ENCODE measurements at places on chromosomes 5 and 9. TPM values are rescaled to one million over a fixed set of nuclear protein-coding genes. Genes with fewer than 3 reads are reported as not detected.

DNA sequence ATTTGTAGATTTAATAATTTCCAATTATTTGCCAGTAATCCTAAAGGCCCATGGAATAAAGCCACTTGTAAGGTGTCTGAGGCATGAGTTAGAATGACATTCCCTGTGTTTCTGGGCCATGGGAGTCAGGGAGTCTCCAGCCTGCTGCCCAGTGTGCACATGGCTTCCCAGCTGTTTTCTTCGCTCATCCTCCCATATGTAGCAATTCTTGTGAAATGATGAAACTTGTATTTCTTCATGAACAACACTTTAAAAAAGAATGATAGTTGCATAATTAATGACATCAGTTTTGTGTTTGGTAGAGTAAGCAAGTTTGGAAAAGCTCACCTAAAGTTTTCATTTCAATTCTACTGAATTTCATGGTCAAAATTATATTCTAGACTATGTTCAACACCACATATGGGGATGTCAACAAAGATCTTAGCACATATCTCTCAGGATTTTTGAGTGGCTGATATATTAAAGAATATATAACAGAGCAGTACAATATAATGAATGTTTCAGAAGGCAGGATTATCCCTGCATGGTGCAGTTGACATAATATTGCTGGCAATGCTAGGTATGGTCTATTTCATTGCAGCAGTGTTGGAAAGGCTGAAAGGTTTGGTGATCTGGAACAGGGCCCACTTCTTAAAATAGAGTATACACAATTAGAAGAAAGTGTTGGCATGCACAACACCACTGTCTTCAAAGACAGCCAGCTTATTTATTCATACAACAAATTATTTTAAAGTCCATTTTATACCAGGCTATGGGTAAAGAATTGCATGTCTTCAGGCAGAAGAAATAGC is 44.7 kb downstream of the GRIN3A start:
- H3K27ac ChIP-seq, result no peak overlapping the region
- no peaks in the 10 kb centered on the region for H3K36me3 ChIP-seq
- H3K27me3 ChIP-seq, result no peaks in the 10 kb centered on the region
- H3K4me1 ChIP-seq, result peaks cover 24% of the 10 kb centered on the region
- no peak overlapping the region for H3K4me3 ChIP-seq

GRCh38 chr5:107653685-107654084 is 17.1 kb downstream of the EFNA5 start:
- H3K27ac ChIP-seq, result no peak overlapping the region
- H3K27me3 ChIP-seq, result no peaks in the 10 kb centered on the region
- H3K4me3 ChIP-seq, result no peak overlapping the region
- peaks cover 73% of the 10 kb centered on the region for H3K4me1 ChIP-seq
- no peaks in the 10 kb centered on the region for H3K36me3 ChIP-seq
- no peak for DNase-seq

GRCh38 chr5:154945695-154946301 is 4.9 kb downstream of the MRPL22 start:
- H3K36me3 ChIP-seq, result peaks cover 7% of the 10 kb centered on the region
- DNase-seq, result no peak
- H3K27ac ChIP-seq, result no peak overlapping the region

DNA sequence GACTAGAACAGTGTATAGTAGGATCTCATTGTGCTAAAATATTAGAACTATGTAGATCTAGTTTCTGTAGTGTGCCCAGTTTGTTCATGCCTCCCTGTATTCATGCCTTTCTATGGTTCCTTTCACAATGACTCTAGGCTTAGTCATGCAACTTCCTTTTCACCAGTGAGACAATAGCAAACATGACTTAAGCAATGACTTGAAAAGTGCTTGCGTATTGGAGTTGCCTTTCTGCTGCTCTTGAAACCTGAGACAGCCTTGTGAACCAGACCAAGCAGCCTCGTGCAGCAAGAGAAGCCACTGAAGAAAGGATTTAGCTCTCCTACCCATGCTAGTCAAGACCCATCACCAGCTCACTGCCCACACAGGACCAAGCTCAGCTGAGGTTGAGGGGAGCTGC is 294.5 kb upstream of the TAS2R1 start:
- no peaks in the 10 kb centered on the region for H3K4me1 ChIP-seq
- no peak for DNase-seq
- H3K36me3 ChIP-seq, result no peaks in the 10 kb centered on the region
- no peak overlapping the region for H3K4me3 ChIP-seq
- no peak overlapping the region for H3K27ac ChIP-seq

DNA sequence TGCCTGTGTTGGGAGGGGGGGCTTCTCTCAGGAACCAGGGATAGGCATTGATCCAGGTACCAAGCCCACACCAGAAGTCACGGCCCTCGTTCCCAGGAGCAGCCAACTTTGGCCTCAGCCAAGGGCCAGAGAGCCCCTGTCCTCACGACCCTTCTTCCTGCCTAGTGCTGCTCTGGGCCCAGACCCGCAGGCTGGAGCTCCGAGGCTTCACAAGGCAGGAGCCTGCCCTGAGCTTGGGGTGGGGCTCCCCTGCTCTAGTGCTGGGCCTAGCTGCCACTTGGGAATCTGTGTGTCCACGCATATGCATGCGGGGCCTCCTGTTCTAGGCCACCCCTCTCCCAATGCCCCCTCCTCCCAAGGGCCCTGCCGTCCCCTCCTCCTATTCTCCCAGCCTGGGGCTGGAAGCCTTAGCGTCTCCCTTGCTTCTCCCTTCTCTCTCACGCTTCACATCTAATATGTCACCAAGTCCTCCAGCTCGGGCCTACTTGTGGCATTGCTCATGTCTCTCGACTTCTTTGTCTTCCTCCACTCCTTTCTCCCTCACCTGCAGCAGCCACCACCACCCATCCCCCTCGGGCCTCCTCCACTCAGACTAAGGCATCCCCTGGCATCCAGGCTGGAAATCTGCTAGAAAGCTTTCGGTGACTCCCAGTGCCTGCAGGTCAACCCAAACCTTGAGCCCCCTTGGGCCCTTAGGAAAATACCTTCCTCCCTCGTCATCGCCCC is 3.4 kb downstream of the UNC5A start:
- no peak overlapping the region for H3K4me3 ChIP-seq
- H3K27me3 ChIP-seq, result peaks cover 98% of the 10 kb centered on the region
- H3K36me3 ChIP-seq, result no peaks in the 10 kb centered on the region
- H3K4me1 ChIP-seq, result peaks cover 32% of the 10 kb centered on the region
- H3K27ac ChIP-seq, result no peak overlapping the region

- no peaks in the 10 kb centered on the region for H3K36me3 ChIP-seq
- no peak overlapping the region for H3K4me3 ChIP-seq
- H3K27me3 ChIP-seq, result no peaks in the 10 kb centered on the region
- DNase-seq, result no peak
- peaks cover 39% of the 10 kb centered on the region for H3K4me1 ChIP-seq
These were observed 7.5 kb downstream of the MARCHF3 start for GRCh38 chr5:127022846-127023245.

Gene HMHB1
- not detected for total RNA-seq

Gene SOX30
- total RNA-seq, result 0.08 TPM

DNA sequence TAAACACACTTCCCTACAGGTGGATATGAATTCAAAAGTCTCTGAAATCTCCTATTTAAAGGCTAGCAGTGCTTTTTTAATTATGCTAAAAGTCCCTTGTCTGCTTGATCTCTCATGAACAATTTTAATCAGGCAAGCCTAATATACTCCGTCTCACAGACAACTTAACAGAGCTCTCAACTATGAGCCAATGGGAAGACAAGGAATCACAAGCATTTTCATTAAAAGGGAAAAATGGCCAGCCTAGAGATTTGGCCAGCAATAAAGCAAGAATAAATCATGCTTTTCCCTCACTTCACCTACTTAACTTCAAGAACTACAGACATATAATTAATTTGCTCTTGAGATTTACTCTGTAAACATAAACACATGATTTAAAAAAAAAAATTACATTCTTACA is 78.0 kb downstream of the RFX3 start:
- no peaks in the 10 kb centered on the region for H3K36me3 ChIP-seq
- DNase-seq, result no peak
- H3K27me3 ChIP-seq, result no peaks in the 10 kb centered on the region
- H3K4me3 ChIP-seq, result no peak overlapping the region
- no peak overlapping the region for H3K27ac ChIP-seq

Gene CDC25C
- total RNA-seq, result not detected

DNA sequence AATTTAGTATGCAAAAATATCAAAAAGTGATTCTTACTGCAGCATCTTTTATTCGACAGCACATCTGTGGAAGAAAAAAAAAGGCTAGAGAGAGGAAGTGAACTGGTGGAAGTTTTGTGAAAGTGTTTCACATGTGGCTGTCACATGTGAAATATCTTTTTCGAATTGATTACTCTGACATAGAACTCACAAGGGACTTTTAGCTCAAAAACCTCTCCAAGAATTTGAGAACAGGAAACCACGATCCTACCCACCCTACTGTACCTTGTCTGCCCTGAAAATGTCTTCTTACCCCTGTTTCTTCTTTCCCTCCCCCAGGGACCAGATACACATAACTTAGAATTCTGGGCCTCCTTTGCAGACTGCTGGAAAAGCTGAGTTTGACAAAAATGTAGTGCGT is 106.5 kb upstream of the PRRC1 start:
- peaks cover 6% of the 10 kb centered on the region for H3K4me1 ChIP-seq
- no peak overlapping the region for H3K27ac ChIP-seq
- H3K27me3 ChIP-seq, result no peaks in the 10 kb centered on the region
- no peak overlapping the region for H3K4me3 ChIP-seq
- no peaks in the 10 kb centered on the region for H3K36me3 ChIP-seq
- DNase-seq, result no peak

Gene ASS1
- total RNA-seq, result 71.3 TPM

DNA sequence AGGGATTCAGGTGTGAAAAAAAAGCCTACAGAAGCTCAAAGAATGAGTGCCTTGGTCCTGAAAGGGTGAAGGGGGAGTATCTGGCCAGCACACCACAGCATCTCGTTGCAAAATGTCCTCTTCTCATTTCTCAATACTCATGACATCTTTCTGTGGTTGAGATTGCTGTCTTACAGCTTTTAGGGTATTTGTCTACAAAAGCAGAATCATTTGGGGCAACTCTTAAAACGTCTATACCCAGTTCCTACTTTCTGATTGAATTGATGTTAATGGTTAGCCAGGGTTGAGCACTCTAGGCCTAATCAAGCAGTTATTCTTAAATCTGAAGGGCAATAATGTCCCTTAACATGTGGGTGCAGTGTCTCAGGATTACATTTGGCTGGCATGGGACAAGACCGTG is 21.2 kb upstream of the PCSK5 start:
- peaks cover 9% of the 10 kb centered on the region for H3K27me3 ChIP-seq
- H3K4me3 ChIP-seq, result no peak overlapping the region
- H3K36me3 ChIP-seq, result no peaks in the 10 kb centered on the region
- no peak for DNase-seq
- no peaks in the 10 kb centered on the region for H3K4me1 ChIP-seq

DNA sequence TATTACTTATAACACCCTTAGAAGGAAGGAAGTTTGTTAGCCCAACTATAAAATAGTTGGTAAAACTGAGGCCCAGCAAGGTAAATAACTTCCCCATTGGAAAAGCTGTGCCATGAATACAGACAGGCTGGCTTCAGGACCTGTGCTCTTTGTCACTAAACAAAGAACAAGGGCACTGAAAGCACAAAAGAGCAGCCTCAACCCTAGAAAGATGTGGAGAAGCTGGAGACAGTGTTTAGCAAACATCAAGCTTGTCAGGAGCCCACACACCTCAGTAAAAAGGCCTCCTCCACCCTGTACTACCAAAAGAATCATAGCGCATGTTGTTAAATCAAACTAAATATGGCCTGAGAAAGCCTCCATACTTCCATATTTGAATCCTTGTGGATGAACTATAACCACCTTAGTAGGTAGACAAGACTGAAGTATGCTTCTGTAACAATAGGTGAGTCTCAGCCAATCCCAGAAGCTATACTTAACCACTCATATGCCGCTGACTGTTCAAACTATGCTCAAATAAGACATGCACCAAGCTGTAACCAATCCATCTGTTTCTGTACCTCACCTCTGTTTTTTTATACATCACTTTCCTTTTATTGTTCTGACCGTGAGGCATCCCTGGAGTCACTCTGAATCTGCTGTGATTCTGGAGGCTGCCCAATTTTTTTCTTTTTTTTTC is 18.4 kb upstream of the SCGB3A2 start:
- H3K36me3 ChIP-seq, result no peaks in the 10 kb centered on the region
- DNase-seq, result no peak
- no peak overlapping the region for H3K27ac ChIP-seq
- no peak overlapping the region for H3K4me3 ChIP-seq

Gene STK32A
- total RNA-seq, result 0.80 TPM

DNA sequence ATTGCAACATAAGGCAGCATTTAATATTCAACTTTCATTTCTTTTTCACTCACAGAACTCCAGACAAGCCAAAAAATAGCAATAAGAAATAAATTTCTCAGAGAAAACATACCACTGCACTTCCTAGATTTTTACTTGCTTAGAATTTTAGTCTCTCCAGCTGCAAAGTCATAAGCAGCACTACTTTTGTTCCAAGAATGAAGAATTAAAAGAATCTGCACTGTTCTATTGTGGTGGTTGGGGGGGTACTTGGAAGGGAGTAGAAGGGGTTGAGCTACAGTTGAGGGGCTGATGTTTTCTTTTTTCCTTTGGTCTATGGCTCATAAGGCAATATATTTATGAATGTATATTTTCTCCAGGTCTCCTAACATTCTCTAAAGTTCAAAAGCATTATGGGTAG is 144.5 kb downstream of the KIAA0825 start:
- H3K4me3 ChIP-seq, result no peak overlapping the region
- no peaks in the 10 kb centered on the region for H3K36me3 ChIP-seq
- no peak for DNase-seq
- H3K27ac ChIP-seq, result no peak overlapping the region
- no peaks in the 10 kb centered on the region for H3K4me1 ChIP-seq

Gene RRAGA
- 78.8 TPM for total RNA-seq
